Neural progenitor cell (in vitro differentiated cells): ENCODE measurements at places on chromosomes 11 and 22.
A peak's percentile ranks its signal among the peaks of the same experiment; 100 is the strongest.

DNA sequence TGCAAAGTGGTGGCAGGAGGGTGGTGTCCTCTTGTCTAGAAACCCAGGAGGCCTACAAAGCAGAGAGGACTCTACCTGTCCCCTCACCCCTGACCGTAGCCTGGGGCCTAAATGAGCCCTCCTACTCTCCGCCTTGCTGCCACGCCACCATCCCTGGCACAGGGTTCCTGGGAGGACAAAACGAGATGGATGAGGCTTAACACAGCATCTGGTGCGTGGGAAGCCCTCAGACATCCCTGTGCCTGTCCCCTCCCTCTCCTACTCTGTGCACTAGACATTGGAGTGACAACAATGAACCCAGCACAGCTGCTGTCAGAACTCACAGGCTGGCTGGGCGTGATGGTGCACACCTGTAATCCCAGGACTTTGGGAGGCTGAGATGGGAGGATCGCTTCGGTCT is 36.4 kb upstream of the DKK3 start:
- no peak for DNase-seq

DNA sequence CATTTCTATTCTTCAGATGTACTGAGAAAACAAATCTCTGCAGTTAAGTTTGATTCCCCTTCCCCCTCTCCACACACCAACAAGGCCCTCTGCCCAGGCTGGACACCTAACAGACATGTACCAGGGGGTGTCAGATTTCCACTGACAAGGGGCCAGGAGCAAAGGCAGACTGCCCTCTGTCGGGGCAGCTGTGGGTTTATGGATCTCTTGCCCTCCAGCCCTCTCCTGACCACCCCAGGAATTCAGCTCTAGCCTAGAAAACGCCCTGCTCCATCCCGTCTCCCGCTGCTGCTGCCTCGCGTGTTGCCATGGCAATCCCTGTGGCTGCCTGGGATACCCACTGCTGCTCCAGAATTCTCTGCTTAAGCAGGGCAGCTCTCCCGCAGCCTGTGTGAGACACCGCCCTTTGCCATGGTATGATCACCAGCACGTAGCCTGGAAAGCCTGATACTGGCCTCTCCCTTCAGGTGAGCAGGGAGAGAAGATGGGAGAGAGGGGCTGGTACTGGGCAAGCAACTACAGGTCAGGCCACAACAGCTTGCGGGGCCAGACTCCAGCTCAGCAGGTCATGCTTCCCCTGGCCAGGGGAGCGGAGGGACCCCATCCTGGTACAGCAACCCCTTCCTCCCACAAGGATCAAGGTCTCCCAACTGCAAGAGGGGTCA is 41.6 kb downstream of the BUD13 start:
- peak; percentile 88 for DNase-seq

DNA sequence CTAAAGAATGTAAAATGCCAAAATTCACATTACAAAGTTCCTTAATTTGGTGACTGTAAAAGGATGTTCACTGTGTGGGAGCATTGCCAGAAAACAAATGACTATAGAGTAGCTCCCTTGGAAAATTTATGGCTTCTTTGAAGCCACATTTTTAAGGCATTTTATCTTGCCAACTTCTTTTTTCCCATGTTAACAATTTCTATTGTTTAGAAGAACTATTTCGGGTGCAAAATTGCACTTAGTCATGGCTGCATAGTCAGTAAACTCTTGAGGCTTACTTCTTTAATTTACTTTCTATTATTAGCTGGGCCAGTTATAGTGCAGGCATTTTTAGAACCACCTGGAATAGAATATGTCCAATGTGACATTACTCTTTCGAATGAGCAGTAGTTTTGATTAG is 515.3 kb downstream of the JRKL start:
- DNase-seq, result no peak

GRCh38 chr22:48920776-48921241 is 906.9 kb downstream of the BRD1 start:
- no peak for DNase-seq

GRCh38 chr22:28909375-28909774 is 26.0 kb downstream of the ZNRF3 start:
- no peak for DNase-seq

DNA sequence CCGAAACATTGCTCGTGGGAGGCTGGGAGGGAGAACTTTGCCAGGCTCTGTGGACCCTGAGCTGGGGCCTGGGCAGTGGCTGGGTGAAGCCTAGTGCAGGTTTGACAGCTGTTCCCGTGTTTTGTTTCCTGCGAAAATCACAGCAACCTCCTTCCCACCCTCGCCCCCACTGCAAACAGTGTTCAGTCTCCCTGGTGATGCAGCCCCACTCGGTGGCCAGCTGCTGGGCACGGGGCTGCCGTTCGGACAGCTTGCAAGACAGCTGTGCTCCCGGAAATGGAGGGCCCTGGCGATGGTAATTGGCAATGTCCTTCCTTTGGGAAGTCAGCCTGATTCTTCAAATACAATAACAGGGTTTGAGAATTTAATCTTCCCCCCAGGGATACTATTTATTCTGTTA is 10.4 kb upstream of the GAL start:
- no peak for DNase-seq

GRCh38 chr22:36985211-36985889 is 33.9 kb downstream of the TST start:
- no peak for DNase-seq

DNA sequence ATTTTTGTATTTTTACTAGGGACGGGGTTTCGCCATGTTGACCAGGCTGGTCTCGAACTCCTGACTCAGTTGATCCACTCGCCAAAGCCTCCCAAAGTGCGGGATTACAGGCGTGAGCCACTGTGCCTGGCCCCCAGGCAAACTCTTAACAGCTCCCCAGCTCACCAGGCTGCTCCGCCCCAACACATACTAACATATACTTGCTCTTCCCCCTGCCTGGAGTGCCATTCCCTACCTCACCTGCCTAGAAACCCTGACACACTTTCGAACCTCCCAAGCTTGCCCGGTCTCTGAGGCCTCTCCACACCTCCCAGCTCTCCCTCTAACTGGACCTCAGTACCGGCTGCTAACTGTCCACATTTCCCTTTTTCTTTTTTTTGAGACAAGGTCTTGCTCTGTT is 8.5 kb downstream of the MAP4K2 start:
- DNase-seq, result no peak

DNA sequence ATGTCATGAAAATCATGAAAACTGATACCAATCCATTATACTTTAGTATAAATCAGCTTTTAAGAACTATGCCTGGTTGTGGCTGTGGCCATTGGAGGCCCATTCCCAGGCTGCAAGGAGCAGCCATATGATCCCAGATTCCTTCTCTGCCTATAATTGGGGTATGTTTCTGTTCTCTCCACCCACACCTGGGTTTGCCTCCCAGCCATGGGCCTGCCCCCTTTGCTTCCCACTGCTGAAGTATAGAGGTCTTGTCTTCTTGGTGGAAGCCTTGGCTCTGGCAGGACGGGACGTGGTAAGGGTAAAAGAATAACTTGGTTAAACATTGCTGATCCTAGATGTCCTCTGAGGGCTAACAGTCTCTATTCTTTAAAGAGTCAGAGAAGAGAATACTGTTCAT is 2.4 kb downstream of the MICAL2 start:
- no peak for DNase-seq

DNA sequence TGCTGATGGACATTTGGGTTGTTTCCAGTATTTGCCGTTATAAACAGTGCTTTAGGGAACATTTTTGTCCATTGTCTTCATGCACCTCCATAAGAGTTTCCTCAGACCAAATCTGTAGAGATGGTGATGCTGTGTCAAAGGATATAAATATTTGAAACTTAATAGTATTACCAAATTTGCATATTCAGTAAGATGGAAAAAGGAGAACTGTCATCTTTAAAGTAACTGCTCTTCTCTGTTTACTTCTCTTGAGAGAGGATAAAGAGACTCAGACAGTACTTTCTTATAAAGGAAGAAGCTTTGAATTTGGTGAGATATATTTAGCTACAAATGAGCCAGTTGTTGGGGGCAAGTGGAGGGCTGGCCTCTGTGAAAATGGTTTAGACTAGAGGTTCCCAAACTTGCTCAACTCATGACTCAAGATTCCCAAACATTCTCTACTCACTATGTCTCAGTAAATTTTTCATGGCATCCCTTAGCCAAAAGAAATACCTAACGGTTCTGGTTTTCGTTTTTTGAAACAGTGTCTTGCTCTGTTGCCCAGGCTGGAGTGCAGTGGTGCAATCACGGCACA is 26.2 kb downstream of the SHISA8 start:
- no peak for DNase-seq

- no peak for DNase-seq
These were observed 161.0 kb upstream of the B3GAT1 start for GRCh38 chr11:134572741-134573675.

GRCh38 chr11:66313321-66314185 is 3.3 kb downstream of the CD248 start:
- DNase-seq, result peak; percentile 85

- DNase-seq, result no peak
These were observed 391.3 kb downstream of the JRKL start for GRCh38 chr11:96781082-96781481.

GRCh38 chr11:103633068-103633788 is 403.2 kb upstream of the DDI1 start:
- DNase-seq, result no peak

DNA sequence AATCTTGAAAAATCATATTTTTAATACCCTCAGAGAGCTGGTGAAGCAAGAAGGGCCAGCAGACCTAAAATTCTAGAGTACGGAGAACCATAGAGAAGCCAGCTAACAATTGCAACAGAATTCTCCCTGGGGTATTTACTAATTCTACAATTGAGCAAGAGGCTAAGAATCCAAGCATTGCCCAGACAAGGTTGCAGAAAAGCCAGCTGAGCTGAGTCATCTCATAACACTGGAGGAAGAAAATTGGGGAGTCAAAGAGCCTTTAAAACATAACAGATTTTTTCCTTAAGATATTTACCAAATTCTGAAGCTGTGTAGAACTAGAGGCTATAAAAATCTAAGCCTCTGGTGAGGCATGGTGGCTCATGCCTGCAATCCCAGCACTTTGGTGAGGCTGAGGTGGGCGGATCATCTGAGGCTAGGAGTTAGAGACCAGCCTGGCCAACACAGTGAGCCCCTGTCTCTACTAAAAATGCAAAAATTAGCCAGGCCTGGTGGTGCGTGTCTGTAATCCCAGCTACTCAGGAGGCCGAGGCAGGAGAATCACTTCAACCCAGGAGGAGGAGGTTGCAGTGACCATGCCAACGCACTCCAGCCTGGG is 13.6 kb upstream of the TMEM216 start:
- no peak for DNase-seq

GRCh38 chr22:37930952-37931440 is 22.4 kb downstream of the C22orf23 start:
- no peak for DNase-seq

GRCh38 chr22:39176143-39176713 is 23.7 kb upstream of the CBX7 start:
- DNase-seq, result peak; percentile 93

- peak; percentile 92 for DNase-seq
These were observed 19.3 kb downstream of the CREB3L1 start for GRCh38 chr11:46296528-46297448.

- DNase-seq, result no peak
These were observed 635.4 kb downstream of the BRD1 start for GRCh38 chr22:49192180-49192856.

GRCh38 chr22:37343863-37344734 is 61.8 kb downstream of the CYTH4 start:
- no peak for DNase-seq

- DNase-seq, result no peak
These were observed 46.4 kb upstream of the SHANK2 start for GRCh38 chr11:71298761-71299181.

DNA sequence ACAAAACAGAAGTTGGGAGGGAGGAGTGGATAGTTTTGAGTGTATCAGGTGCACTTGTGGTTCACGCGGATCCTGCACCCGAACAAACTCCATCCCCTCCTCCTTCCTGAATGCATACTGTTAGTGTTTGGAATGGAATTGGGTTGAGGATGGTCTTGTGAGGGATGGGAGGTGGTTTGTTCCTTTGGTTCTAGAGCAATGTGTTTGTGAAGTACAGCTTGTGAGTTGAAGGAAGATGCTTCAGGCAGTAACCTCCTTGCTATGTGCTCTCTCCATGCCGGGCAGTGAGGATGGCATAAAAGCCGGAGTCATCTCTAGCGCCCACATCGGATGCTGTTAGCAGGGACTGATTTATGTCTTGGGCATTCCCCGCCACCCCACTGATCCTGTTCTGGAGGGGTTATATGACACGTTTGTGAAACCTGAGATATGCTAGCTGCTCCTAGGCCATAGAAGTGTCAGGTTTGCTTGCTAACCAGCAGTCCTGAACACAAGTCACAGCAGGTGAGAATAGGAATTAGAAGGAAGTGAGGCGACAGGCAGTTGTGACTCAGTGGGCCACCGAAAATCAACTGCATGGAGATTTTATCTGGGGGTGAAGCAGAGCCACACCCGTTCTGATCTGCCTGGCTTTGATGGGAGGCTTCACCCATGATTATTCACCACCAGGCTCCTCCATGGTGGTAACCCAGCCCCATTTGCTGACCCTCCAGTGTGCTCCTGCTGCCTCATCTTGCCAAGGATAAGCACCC is 2.2 kb downstream of the BCR start:
- peak; percentile 50 for DNase-seq

GRCh38 chr11:44989831-44990566 is 39.3 kb upstream of the TP53I11 start:
- DNase-seq, result no peak
